NCI-H1436 treated with DMSO at 0.1 percent for 48 hours (cell line): ENCODE measurements at places on chromosomes 6 and 20.

DNA sequence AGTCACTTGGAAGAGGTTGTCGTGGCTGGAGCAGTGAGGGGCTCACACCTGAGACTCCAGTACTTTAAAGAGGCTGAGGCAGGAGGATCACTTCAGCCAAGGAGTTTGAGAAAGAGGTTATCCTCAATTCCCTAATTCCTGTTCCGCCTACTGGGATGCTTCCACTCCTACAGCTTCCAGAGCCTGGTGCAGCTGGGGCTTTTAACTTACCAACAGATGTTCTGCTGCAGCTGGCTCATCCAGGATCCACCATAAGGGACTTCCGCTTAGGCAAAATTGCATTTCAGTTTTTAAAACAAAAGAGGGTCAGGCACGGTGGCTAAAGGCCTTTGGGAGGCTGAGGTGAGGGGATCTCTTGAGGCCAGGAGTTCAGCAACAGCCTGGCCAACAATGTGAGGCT lies 59.1 kb upstream of the CDYL start:
- no peak for DNase-seq

DNA sequence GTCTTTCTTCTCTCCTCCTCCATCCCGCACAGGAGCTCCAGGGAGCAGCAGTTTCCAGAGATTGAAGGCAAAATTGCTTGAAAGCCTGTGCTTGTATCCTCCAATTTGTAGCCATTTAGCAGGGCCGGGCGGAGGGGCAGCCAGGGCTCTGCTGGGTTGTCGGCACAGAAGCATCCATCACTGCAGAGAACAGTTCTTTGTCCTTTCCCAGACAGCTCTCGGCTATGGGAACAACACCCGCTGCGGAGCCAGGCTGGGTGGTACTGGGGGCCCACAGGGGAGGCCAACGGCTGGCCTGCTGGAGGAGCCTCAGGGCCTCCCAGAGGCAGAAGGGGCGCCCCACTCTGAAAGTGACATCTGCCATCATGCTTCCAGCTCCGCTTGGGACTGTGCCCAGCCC lies 7.8 kb downstream of the HRH3 start:
- DNase-seq, result no peak

GRCh38 chr6:56677559-56677958 lies 34.9 kb upstream of the DST start:
- no peak for DNase-seq

GRCh38 chr6:169230946-169231789 lies 22.5 kb downstream of the THBS2 start:
- no peak for DNase-seq

GRCh38 chr6:170243791-170244291 lies 47.0 kb downstream of the DLL1 start:
- DNase-seq, result no peak

GRCh38 chr6:108618623-108619152 lies 58.0 kb downstream of the FOXO3 start:
- no peak for DNase-seq

GRCh38 chr6:160084198-160084776 lies 37.3 kb upstream of the SLC22A1 start:
- DNase-seq, result no peak

- no peak for DNase-seq
Measured at GRCh38 chr6:16181439-16182297, 52.8 kb downstream of the MYLIP start.

DNA sequence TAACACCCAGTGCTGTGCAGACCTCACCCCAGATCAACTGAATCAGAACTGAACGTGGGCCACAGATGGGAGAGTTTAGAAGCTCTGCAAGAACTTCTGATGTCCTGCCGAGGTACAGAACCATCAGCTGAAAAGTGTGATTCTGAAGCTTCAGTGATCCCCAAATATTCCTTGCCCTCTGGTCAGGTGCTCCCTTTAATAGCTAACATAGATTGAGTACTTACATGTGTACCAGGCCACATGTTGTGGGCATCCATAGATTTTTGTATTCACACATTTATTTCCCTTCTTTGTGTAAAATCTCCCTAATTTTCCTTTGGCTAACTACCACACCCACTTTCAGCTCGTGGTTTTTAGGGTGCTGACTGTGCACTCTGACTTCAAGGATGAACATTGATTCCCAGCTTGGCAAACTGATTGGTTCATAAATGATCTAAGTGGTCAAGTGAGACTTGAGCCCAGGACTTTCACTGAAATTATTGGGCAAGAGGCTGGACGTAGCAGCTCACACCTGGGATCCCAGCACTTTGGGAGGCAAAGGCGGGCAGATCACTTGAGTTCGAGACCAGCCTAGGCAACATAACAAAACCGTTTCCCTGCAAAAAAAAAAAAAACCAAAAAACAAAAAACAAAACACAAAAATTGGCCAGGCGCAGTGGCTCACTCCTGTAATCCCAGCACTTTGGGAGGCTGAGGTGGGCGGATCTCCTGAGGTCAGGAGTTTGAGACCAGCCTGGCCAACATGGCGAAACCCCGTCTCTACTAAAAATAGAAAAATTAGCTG lies 162.2 kb downstream of the BCAS1 start:
- DNase-seq, result no peak

DNA sequence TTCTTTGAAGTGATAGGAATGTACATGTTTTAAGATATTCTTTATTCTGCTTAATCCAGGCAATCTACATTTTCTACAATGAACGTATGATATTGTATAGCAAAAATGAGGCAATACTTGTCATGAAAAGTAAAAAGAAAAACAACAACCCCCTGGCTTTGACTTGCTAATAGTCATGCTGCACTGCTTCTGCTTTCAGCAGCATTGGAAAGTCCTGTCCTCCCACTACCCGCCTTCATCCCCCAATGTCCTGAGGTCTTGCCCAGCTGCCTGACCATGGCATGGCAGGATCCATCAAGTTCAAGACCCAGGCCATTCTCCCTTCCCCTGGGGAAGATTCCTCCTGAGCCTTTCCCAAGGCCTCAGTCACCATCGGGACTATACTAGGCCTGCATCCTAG lies 156.5 kb downstream of the SH3BGRL2 start:
- DNase-seq, result no peak

GRCh38 chr6:10886691-10887502 lies at the start of gene SYCP2L:
Gene SYCP2L, plus strand, starts transcription at chr6:10887052. Its CDS starts 75 bp downstream, at chr6:10887127.
- no peak for DNase-seq

DNA sequence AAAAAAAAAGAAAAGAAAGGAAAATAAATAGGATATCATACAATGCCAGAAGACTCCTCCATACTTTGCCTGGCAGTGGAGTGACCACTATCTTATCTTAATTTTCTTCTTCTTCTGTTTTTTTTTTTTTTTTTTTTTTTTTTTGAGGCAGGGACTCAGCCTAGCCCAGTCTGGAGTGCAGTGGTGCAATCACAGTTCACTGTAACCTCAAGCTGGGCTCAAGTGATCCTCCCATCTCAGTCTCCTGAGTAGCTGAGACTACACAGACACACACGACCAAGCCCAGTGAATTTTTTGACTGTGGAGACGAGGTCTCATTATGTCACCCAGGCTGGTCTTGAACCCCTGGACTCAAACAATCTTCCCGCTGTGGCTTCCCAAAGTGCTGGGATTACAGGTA lies 17.1 kb upstream of the MMP9 start:
- no peak for DNase-seq

GRCh38 chr6:1869308-1869707 lies 259.6 kb downstream of the FOXC1 start:
- DNase-seq, result no peak

DNA sequence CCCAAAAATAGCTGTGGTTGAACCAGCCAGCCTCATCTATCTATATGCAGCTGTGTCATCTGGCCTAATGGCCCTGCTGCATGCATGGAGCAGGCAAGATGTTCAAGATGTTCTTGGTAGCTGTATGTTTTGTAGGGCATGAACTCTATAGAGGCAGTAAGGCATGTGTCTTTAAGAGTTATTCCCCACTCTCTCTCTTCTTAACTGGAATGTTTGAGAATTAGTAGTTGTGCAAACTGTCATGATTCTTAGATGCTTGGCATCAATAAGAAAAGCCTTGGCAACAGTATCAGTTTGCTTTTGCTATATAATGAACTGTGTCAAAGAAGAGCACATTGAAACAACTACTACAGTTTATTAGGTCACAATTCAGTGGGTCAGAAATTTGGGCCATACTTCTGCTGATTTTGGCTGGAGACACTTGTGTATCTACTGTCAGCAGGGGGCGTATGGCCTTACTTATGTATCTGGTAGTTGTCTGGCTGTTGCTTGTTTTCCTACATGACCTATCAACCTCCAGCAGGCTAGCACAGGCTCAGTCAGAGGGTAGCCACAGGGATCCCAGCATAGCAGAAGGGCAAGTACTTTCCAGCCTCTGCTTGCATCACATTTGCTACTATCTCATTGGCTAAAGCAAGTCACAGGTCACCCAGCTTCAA lies 56.1 kb upstream of the LAMP5 start:
- DNase-seq, result no peak

- no peak for DNase-seq
Measured at GRCh38 chr20:6942266-6942665, 174.8 kb downstream of the BMP2 start.

- DNase-seq, result no peak
Measured at GRCh38 chr6:168404560-168404959, 36.4 kb upstream of the SMOC2 start.

- no peak for DNase-seq
Measured at GRCh38 chr6:44481056-44481455, 93.5 kb downstream of the CDC5L start.

- no peak for DNase-seq
Measured at GRCh38 chr6:134925800-134926199, 24.1 kb downstream of the ALDH8A1 start.

DNA sequence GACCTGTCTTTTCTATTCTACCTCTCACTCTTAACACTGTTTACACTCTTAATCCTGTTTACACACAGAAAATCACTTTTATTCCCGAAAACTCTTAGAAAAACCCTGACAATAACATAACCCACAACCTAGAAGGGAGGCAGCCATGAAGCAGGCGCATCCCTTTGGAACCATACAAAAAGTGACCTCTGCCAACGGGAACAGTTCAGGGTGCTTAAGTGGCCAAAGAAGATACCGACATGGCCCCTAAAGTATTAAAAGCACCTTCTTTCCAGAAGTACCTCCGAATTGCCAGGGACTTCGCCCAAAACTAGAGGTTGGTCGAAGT lies 490 bp downstream of the MMUT start:
- no peak for DNase-seq

DNA sequence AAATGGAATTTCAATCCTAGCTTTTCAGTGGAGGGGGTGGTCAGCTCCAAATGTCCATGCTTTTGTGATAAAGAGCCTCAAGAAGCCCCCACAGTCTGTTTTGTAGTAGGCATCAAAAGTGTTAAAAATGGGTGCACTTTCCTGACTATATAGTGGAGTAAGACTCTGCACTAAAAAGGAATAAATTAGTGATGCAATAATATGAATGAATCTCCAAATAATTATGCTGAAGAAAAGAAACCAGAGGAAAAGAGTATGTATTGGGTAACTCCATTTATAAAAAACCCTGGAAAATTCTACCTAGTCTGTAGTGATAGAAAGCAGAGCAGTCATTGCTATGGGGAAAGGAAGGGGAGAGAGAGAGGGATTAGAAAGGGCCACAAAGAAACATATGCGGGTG lies 310.4 kb upstream of the SUPT3H start:
- no peak for DNase-seq

DNA sequence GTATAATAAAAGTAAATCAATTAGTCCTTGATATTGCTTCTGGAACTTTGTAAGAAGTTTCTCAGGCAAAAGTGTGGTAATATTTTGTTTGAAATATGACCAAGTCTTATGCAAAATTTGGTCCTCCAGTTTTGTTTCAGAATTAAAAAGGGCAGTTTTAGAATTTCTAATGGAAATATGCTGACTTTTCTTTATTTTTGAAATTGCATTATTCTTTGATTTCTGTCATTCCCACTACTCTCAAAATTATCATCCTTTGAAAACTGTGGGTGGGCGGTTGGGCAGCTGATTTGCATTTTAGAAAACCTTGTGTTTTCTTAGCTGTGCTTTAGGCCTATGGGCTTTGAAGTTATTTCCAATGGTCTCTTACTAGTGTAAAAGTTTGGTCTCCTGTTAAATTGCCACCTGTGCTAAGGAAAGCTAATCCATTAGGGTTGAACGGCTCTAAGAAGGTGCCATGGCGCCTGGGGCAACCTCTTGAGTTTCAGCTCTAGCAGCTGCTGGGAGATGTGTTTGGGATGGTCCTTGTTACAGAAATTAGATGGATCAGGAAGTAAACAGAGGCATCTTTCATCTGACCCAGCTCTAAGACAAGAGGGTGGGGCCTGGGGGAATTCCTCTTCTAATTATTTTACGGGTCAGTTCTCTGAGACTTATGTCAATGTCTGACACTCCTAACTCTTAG lies 880.8 kb upstream of the SLC35B3 start:
- DNase-seq, result no peak

- peak; percentile 48 for DNase-seq
Measured at GRCh38 chr6:170290296-170291128, at the start of gene DLL1. Gene DLL1, minus strand, starts transcription at chr6:170291078. Its CDS starts 939 bp downstream, at chr6:170290139.

- no peak for DNase-seq
Measured at GRCh38 chr6:159971341-159972178, 2.7 kb downstream of the IGF2R start.

- no peak for DNase-seq
Measured at GRCh38 chr20:24149881-24150307, 161.3 kb upstream of the GGTLC1 start.

- DNase-seq, result no peak
Measured at GRCh38 chr6:148869585-148869984, 122.8 kb downstream of the UST start.

- DNase-seq, result no peak
Measured at GRCh38 chr20:32191422-32191821, 16.1 kb downstream of the PLAGL2 start.

GRCh38 chr6:122853259-122853995 lies 64.4 kb downstream of the SMPDL3A start:
- no peak for DNase-seq

GRCh38 chr20:25389858-25390537 lies 637 bp downstream of the ABHD12 start:
- no peak for DNase-seq

DNA sequence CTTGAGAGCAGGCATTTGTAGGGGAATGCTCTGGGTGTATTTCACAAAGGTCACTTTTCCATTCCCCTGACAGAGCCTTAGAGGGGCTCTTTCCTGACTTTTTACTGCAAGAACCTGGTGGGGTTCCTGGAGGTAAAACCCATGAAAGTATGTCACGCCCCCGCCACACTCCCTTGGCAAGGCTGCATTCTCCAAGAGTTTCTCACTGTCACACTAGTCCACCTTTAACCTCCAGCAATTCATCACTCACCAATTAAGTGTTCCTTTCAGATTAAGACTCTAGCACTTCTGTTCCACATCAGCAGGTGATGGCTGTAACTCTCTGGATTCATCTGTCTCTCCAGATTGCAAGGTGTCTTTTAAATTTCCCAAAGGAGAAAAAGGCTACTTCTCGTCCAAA lies 32.7 kb upstream of the NKX2-4 start:
- DNase-seq, result no peak

DNA sequence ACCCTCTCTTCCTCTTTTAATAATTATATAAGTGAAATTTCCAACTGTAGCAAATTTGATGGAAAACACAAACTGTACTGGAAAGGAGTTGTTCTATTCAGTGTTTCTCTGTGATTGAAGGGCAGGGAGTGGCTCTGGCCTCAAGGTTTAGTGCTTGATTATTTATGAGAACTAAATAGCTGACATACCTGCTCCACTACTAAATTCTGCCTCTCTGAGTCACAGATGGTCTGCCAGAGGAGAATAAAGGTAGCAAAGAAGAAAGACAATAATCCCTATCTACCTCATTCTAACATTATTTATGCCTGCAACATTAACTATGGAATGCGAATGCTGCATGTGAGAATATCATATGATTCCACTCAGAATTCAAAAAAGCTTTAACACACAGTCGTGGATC lies 9.3 kb downstream of the BMP5 start:
- DNase-seq, result no peak
